ENCODE measurements at places on chromosomes 2 and 18. TPM values are rescaled to one million over a fixed set of nuclear protein-coding genes. Genes with fewer than 3 reads are reported as not detected.

The ANKMY1 gene
- total RNA-seq, result 33.6 TPM

The NYAP2 gene
- total RNA-seq, result not detected

The SLC25A12 gene
- 21.9 TPM for total RNA-seq

The ITPRIPL1 gene
- total RNA-seq, result 28.9 TPM

The TRIM43 gene
- not detected for total RNA-seq

The APOB gene
- not detected for total RNA-seq

The SIX2 gene
- total RNA-seq, result not detected

The SKA1 gene
- total RNA-seq, result 27.6 TPM

The KCNJ3 gene
- total RNA-seq, result not detected

The FECH gene
- 17.2 TPM for total RNA-seq

The RAX gene
- total RNA-seq, result not detected

The SALL3 gene
- total RNA-seq, result not detected

The RNU2-63P gene
- total RNA-seq, result 13.6 TPM

The CYTIP gene
- 334 TPM for total RNA-seq
